ENCODE measurements at places on chromosomes 6 and 20.
A peak's percentile ranks its signal among the peaks of the same experiment; 100 is the strongest.

- DNase-seq = no peak
Measured at GRCh38 chr6:170462366-170463020, 90.6 kb downstream of the PSMB1 start.

DNA sequence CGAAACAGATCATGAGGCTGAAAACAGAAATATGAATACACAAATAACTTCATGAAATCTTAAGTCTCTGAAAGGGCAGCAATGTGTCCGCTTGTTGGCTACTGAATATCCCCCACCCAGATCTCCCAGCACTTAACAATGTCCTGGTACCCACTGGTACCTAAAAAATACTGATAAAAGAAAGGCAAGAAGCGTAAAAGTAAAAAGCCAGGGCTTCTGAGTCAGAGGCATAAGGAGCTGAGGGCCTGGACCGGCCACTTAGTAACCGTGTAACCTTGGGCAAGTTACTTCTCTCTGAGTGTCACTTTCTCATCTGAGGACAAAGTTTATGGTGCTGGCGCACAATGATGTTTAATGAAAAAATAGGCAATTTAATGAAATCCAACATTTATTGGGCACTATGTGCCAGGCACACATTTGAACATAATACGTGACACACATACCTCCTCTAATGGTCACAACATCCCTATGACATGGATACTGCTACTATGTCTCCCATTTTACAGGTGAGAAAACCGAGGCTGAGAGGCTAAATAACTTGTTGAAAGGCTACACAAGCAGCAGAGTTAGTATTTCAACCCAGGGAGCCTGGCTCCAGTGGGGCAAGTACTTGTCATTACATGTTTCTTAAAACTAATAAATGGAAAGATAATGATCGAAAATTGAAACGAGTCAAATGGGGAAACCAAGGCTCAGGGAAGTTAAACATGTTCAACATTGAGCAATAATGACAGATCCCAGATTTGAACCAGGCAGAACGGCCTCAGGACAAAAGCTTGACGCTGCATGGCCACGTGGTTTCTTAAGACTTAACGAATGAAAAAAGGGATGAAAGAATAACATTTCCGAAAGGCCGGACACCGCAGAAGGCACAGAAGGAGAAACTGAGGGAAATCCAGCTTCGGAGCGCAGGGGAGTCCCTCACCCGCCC, 828 bp downstream of the TP53RK start:
- DNase-seq = no peak

DNA sequence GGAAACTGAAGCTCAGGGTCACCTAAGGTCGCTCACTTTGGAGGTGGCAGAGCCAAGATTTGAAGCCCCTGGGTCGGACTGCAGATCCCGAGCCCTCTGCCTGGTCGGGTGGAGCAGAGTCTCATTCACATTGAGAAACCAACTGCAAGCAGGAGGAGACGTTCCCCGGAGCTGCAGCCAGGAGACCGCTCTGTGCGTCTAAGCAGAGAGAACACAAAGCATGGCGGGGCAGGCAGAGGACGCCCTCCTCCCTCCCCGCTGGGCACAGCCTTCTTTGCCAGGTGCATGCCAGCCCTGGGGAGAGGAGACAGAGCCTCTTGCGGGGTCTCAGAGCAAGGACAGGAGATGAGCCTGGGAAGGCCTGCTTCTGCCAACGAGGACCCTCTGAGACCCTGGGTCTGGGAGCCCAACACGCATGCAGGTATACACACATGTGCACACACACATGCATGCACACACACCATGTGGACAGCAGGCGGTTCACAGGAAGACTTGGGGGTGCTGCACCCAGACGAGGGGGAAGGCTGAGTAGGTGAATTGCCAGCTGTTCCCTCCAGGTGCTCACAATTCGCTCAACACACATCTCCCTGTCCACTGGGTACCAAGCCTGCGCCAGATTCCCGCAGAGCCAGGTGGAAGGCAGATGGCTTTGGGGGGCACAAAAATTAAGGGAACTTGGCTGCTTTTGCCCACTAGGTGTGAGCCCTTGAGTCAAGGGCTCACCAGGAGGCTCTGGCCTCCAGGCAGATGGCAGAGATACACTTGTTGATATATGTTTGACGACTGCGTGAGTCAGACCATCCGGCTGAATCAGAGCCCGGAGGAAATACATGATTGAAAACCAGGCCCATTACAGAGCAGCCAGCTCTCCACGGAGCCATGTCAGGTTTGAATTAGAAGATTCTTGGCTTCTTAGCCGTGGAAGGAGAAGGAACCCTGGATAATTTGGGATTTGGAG, 5.5 kb upstream of the NTSR1 start:
- DNase-seq = no peak

DNA sequence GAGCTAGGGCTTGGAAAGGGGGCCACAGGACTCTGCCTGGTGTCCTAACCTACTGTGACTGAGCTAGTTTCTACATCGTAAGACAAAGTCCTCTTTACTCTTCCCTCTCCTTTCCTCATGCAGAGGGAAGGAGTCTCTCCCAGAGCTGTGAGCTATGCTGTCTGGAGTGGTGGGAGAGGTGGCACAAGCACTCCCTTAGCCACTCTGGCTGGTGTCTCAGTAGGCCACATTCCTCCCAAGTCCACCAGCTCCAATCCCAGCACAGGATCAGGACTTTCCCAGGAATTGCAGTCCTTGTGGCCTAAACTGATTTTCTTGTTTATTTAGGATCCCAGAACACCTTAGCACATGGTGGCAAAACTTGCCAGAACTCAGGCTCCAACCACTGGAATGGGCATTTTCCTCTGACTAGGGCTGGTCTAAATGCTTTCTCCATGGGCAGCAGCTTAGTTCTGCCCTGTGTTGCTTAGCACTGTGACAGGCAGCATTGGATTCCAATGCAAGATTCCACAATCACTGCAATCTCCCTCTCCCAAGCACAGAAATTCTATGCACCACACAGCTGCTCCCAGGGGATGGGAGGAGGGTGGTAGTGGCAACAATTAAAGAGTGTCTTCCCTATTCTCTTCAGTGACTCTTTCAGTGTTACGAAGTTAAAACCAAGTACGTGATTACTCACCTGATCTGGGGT, 733.3 kb downstream of the HACE1 start:
- no peak for DNase-seq

DNA sequence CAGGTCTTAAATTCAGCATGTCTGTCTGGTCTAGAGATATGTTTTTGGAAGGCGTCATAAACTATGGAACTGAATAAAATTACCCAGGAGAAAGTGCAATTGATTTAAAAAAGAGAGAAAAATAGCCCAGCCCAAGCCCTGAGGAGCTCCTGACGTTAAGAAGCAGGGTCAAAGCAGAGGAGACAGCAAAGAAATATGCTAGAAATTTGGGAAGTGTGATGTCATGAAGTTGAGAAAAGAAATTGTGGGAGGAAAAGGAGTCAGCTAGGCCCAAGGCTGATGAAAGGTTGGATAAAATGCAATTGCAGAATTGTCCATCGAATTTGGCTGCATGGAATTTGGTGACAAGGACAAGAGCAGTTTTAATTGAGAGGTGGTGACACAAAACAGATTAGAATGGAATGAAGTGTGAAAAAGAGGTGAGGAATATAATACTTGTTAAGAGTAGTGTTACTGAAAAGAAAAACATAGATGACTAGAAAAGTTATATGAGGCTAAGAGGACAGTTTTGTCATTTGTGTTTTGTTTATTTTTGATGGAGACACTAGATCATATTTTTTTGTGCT, 381.6 kb downstream of the LAMA2 start:
- no peak for DNase-seq

DNA sequence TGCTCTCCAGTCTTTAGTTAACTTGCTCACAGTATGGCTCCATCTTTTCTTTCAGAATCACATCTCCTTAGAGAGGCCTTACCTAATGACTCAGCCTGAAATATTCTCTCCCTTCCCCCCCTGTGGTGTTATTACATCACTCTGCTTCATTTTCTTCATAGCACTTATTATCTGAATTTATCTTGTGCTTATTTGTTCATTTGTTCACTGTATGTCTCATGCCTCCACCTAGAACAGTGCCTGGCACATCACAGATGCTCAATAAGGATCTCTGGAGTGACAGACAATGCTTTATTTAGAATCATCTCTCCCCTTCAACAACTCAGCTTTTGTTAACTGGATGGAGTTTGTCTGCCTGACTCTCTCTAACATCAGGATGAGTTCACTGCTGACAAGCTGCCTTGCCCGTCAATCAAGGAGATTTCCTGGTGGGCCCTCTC, 96.6 kb upstream of the MAN1A1 start:
- no peak for DNase-seq

- no peak for DNase-seq
Measured at GRCh38 chr20:25669826-25670422, 26.7 kb downstream of the ZNF337 start.

DNA sequence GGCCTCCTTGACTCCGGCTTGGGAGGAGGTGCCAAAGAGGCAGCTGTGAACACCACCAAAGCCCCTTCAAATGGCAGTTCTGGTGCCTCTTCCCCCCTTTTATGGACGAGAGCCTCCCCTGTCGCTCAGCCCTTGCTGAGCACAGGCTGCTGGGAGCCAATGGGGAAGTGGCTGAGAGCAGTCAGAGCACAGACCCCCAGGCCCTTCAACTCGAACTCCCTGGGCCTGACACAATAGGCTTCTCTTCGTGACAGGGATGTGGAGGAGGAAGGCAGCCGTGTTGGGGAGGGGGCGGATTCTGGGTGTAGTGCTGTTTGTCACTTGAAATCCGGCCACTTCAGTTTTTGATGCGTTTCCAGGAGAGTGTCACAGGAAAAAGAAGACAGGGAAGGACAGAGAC, at the start of gene PDYN:
Gene PDYN (minus strand): TSS at position 73 of the 400 bp plus-strand sequence. CDS start 10,974 bp downstream, outside the sequence.
- no peak for DNase-seq

GRCh38 chr6:44645276-44645675, 257.8 kb downstream of the CDC5L start:
- peak; percentile 14 for DNase-seq

- DNase-seq = no peak
Measured at GRCh38 chr6:17714879-17715851, 8.4 kb upstream of the NUP153 start.

GRCh38 chr6:227812-228338, 64.4 kb upstream of the DUSP22 start:
- DNase-seq = no peak

DNA sequence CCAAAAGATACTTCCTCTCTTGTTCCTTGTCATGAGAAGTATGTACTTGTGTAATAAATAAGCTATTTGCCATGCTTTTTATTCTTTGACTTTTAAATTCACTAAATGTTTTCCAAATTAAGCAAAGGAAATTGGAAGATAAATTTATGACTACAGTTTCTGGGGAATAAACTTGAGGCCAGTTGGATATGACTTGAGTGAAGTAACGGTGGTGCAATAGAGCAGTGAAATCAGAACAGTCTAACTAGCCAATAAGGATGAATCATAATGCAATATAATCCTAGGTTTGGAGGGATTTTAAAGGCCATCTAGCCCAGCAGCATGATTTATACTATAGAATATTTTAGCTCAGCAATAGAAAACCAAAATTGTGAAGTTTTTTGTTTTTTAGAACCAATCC, 183.8 kb upstream of the TCF21 start:
- no peak for DNase-seq

GRCh38 chr6:139627091-139627490, 252.6 kb upstream of the CITED2 start:
- no peak for DNase-seq

DNA sequence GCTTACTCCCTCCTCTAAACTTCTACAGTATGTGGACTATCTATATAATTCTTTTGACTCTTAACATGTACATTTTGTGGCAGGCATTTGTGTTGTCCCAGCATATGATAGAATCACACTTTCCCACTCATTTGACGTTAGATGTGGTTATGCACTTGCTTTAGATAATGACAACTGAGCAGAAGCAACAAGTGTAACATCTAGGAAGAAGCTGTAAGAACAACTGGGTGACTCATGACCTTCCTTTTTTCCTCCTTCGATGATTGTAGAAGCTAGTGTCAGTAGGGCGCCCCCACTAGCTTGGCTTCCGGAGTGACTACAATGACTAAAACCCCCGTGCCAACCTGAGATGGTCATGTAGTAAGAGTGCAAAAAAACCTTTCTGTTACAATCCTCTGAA, 74.6 kb upstream of the CEP85L start:
- no peak for DNase-seq

GRCh38 chr6:33112148-33112547, 36.4 kb downstream of the HLA-DPB1 start:
- DNase-seq = no peak

DNA sequence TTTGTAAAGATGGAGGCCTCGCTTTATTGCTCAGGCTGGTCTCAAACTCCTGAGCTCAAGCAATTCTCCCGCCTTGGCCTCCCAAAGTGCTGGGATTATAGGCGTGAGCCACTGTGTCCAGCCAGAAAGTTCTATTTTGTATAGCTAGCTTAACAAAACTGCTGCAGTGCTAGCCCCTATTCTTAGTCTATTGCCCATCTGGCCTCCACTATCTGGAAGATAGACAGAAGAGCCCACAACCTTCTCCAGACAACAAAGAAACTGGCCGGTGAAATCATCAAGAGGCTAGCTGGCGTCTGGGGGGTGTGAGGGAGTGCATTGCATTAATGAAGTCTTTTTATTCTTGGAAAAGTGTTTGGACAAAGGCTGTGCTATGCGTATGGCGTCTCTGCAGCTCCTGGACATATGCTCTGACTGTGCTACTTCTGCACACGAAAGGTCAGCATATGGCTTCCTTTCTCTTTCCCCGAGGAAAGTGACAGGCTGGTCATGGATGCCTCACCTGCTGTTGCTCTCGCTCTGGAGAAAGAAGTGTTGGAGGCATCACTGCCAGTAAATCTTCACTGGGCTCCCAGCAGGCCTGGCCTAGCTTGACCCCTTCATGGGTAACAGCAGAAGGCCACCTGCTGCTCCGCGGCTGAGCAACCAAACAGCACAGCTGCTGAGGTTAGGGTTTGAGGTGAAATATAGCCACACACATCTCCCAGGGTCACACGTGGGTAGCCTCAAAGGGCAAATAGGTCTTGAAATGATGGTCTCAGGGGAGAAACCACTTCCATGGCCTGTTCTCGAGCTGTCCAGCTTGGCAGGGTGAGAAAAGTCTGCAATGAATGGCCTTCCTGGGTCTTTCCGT, 95.1 kb upstream of the IYD start:
- no peak for DNase-seq

- DNase-seq = no peak
Measured at GRCh38 chr20:8654486-8654885, 414.4 kb upstream of the PLCB4 start.

DNA sequence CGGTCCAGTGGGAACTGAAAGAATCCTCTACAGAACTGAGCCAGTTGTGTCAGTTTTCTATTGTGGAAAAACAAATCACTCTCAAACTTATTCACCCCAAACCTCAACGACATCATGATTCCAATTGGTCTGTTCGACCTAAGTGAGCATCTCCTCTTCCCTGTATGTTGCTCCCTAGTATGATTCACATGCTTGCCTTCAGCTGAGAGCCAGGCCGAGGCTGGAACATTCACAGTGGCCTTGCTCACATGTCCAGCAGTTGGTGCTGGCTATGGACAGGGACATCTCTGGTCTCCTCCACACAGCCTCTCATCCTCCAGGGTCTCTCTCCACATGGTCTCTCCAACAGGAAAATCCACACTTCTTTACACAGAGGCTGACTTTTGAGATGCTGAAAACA, 28.3 kb upstream of the TMEM181 start:
- no peak for DNase-seq

DNA sequence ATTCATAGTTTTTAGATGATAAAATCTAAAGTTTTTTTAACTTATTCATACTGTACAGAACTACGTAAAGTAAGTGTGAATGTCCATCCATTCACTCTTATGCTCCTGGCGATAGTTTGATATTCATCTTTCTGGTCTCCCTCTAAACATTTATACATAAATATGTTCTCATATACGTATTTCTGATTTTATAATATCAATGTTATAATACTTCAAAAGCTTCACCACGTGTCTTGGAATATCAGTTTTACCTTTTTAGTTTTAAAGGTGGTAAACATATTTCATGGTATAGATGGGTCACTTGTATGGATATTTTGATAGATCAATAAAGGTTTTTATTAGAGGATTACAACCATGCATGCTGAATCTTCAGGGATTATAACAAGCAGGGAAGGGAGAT, 10.3 kb upstream of the RHAG start:
- DNase-seq = no peak
